Amniotic stem cell (primary cell): ENCODE measurements at places on chromosomes 3 and 15.

GRCh38 chr3:175956964-175957363 is 1097.8 kb downstream of the NAALADL2 start:
- no peak for DNase-seq

GRCh38 chr3:100796556-100796955 is 87.3 kb downstream of the TFG start:
- no peak for DNase-seq

DNA sequence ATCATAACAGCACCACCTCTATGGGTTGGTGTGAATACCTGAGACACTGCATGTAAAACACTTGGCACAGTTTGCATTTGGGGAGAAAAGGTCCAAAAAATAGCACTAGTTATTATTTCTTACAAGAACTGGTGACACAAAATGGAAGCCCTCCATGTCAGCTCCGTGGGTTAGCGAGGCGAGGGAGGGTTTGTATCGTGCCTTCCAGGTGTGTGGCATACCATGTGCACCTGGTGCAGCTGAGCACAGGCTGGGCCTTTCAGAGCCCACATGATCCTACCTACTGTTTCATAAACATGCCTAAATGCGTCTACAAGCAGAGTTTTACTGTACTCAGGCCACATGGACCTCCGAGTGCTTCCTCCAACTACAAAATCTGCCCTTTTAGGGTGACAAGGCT is 5.6 kb downstream of the CXCR6 start:
- DNase-seq = no peak

GRCh38 chr3:25781145-25781757 is 2.0 kb downstream of the NGLY1 start:
- no peak for DNase-seq

DNA sequence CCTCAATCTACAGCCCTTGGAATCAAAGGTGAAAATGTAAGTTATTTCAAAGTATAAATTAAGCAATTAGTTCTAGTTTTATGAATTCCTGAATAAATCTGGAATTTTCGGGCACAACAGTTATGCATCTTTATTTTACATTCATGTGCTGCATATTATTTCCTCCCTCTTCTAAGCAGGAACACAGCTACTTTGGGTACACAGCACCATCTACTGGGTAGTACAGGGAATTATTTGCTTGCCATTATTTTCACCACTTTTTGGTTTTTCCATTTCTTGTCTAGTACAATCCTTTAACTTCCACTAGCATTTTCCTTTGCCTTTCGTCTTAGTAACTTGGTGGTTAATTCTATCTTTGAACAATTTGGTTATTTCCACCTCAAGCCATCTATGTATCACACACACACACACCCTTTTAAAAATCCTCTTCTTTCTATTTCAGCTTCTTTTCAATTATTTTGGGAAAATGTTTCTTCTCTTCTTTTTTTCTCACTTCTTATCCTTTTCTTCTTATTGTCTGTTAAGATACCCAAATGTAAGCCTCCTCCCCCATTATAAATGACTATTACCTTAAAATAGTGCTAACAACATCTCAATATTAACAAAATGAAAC is 451.0 kb downstream of the MFSD1 start:
- peak; percentile 12 for DNase-seq

DNA sequence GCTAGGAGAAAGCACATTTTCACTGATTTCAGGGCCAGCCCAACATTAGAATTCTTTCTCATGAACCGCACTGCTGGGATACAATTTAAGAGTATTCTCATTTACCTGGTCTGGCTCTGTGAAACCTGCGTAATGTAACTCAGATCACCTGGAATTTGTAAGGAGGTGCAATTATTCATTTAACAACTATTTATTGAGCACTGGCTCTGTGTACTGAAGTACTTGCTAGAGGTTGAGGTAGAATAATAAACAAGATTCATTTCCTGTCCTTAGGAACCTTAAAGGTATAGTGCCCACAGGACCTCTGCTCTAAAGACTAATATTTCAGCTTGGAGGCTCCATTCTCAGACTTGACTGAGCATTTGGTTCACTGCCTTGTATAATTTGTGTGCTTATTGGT is 242.2 kb upstream of the ZPLD1 start:
- DNase-seq = no peak

DNA sequence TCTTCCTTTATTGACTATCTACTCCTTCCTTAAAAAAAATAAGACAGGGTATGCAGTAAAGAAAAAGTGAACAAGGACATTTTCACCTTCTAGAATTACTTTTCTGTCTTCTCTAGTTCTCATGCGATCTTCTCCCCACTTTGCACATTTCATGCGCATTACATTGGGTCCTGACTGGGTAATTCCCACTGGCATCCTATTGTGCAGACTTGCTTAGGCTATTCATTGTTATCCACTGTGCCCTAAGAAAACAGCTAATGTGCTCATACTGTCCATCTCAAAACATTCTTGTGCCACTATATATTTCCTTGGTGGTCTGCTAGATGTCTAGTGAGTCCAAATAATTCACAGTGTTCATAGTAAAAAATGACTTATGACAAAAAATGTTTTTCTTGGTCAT is 447.4 kb upstream of the ROBO1 start:
- no peak for DNase-seq

DNA sequence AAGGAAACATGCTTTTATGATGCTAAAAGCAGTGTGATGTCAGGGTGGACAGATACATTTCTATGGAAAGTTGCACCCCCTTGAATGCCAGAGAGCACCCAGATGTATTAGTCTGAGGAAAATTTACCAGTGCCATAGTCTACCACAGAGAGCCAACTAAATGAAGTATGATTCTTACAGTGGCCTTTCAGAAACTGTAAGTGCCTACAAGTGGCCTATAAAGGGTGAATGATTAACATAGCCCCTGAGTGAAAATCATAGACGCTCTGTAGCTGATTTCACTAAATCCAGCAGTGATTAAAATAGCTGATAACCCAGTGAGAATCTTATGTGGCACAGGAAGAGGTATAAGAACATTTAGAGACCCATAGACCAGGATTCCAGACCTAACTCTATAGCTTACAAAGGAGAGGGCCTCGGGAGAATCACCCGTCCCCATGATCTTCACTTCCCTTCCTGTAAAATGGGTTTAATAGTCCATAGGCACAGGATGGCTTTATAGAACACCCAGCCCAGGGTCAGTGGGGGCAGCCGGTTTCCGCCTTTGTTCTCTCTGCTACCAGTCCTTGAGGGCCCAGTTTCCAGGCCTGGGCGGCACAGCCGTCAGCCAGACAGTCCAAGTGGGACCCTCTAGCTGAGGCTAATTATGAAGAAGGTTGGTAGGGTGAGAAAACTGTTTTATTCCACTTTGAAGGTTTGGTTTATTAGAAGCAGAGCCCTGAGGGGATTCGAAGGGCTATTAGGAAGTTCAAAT is 35.5 kb upstream of the CACNA2D3 start:
- no peak for DNase-seq

DNA sequence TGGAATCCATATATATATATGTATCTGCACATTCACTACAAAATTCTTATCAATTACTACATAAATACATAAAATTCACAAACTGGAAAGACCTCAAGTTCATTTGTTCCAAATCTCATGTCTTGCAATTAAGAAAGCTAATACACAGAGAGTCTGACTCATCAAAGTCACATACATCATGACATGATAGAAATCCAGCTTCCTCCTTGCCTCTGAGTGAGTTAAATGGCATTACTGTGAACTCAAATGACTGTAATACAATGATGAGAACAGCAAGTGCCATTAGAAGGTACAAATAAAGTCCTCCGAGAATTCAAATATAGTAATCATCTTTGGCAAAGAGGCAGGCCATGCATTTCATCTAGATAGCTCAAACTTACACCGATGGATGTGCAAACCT is 55.1 kb upstream of the AGTR1 start:
- no peak for DNase-seq

GRCh38 chr3:172201136-172201869 is 161.9 kb downstream of the FNDC3B start:
- no peak for DNase-seq

GRCh38 chr3:106823701-106824100 is 553.5 kb upstream of the CCDC54 start:
- DNase-seq = no peak

- no peak for DNase-seq
These were observed 205.2 kb downstream of the RBMS3 start for GRCh38 chr3:29486096-29486495.

- DNase-seq = no peak
These were observed 250.0 kb downstream of the PLOD2 start for GRCh38 chr3:145911016-145911415.

GRCh38 chr3:66402596-66403290 is 98.1 kb downstream of the LRIG1 start:
- DNase-seq = no peak

- DNase-seq = no peak
These were observed 45.2 kb upstream of the ABI3BP start for GRCh38 chr3:101038393-101038792.

DNA sequence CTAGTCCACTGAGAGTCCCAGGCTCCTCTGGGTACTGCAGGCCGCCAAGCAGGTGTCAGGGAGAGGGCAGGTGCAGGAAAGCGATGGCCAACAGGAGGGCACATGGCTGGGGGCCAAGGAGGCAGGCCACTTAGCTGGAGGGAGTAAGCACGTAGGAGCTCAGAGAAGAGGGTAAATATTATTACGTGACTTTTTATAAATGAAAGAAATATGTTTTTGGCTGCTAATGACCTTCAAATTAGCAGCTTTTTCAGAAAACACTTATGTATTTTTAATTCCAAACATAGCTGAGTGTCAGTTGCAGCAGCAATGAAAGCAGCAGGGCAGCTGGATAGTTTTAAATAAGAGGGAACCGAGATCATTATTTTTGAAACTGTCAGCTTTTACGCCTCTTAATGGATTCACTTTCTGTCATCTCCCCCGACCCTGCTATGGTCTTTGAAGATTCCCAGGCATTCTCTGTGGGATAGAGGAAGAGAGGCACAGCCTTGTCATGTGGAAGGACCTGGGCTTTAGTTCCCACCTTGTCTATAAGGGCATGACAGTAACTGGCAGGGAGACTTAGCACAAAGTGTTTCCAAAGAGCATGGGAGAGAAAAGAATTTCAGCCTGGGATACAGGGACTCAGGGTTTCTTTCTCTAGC is 477.1 kb downstream of the EPHB1 start:
- DNase-seq = no peak

DNA sequence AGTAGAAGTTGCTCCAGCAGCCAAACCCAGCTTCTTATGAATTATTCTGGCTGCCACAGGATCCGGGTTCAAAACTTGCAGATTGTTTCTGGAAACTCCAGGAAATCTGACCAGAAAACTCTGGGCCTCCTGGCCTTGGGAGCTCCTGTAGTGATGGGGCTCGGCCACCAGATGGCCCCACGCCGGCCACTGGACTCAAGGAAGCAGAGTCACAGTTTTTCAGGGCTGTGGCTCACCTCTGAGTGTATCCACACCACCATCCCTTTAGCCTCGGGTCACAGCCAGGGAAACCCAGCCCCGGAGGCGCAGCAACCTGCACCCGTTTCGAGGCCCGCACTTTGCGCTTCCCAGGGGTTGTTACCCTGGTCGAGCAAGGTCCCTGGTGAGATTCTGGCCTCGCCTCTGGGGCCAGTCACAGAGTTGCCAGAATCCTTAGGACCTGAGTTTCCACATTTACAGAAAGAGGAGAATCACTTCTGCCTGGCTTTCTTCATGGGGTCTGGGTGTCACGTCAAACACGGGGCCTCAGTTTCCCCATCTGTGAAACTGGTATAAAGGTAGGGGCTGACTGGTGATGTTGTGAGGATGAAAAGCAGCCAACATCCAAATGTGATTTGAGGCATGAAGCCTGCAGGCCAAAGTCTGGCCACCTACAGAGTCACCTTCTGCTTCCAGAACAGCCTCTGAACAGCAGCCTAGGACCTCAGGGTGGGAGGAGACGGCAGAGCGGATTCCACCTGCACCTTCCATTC is 53.5 kb upstream of the LCTL start:
- DNase-seq = peak; percentile 57

GRCh38 chr3:9913601-9914000 is 3.3 kb upstream of the IL17RC start:
- no peak for DNase-seq

- DNase-seq = no peak
These were observed 190.8 kb downstream of the XXYLT1 start for GRCh38 chr3:195080125-195080524.

DNA sequence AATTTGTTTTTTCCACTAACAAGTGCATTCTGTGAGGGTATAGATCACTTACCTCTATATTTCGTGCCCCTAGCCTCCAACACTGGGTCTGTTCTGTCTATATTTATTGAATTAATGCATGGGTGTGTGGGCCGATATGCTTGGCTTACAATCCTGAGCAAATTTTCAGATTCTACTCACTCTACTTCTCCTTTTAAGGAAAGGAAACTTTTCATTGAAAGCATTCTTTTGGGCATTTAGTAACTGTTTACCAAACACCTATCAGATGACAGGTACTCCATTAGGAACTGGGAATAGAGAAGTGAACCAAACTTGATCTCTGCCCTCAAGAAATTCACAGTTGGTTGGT is 60.5 kb downstream of the TLE3 start:
- no peak for DNase-seq

GRCh38 chr3:177124882-177125281 is 72.4 kb downstream of the TBL1XR1 start:
- DNase-seq = no peak

DNA sequence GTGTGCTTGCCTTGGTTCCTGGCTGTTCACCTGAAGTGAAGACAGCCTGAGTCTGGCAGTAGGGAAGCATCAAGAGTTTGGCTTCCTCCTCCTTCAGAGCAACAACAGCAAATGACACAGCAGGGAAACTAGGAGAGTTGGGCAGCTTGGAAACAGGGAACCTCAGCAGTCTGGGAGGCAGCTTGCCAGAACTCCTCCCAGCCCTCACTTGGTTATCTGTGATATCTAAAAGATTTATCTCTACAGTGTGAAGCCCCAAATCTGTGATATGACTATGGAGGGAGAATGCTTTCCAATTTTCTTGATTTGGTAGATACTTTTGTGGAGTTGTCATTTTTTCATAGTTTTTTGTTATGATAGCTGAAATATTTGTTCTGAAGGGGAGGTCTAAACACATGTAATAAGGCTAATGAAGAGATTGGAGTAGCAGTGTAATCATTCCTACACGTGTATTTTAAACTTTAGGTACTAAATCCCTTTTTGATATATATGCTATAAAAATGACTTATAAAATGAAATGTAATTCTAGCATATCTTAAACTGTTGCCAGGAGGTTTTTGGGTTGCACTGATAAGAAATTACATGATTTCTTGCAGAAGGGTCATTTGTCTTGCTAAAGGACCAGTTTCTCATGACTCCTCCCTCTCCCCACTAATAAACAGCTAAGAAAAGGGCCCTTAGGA is 20.8 kb downstream of the UBE2E1 start:
- DNase-seq = no peak

DNA sequence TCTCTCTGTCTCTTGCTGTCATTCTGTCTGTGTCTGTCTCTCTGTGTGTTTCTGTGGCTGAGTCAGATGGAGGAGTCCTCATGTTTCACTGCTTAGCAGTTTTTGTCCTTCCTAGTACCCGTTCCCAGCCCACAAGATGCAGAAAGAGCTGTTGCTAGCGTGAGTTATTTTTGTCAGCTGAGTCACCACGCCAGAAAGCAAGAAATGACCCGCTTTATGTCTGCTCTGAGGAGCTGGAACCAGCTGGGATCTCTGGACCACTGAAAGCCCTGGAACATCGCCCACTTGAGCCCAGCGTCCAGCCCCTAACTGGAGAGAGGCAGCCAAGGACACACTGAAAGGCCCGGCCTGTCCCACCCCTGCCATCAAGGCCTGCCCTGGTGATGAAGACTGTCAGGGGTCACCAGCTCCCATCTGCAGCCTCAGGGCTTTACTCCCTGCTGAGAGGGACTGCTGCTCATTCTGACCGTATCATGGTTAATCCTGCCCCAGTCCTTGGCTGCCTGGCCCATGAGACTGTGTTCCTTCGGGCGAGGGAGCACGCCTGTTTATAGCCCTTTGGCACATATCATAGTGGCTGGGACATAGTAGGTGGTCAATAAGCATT is 101.7 kb upstream of the TPM1 start:
- DNase-seq = peak; percentile 84
